Activated naive CD8-positive, alpha-beta T cell treated with anti-CD3 and anti-CD28 coated beads, Interleukin-2, amount 50 U/mL, for 16 hours (primary cell): ENCODE measurements at places on chromosomes 4 and X.

- no peak for DNase-seq
These were observed 1.1 kb downstream of the ZNF141 start for GRCh38 chr4:338759-339097.

DNA sequence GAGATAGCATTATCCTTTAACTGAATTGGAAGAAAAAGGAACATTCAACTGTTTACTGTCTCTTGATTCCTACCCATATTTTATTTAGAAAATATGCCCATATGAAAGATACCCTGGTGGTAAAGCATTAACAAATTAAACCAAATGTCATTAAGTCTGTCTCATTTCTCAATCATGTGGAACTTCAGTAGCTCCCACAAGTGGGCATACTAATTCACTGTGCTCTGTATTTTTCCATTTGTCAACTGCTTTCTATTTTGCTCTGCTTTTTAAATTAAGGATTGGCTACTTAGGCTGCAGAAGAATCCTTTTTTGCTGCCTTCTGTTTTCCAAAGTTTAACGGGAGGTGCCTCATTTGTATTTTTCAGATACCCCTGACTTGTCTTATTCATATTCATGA, 77.2 kb downstream of the DDIT4L start:
- no peak for DNase-seq

DNA sequence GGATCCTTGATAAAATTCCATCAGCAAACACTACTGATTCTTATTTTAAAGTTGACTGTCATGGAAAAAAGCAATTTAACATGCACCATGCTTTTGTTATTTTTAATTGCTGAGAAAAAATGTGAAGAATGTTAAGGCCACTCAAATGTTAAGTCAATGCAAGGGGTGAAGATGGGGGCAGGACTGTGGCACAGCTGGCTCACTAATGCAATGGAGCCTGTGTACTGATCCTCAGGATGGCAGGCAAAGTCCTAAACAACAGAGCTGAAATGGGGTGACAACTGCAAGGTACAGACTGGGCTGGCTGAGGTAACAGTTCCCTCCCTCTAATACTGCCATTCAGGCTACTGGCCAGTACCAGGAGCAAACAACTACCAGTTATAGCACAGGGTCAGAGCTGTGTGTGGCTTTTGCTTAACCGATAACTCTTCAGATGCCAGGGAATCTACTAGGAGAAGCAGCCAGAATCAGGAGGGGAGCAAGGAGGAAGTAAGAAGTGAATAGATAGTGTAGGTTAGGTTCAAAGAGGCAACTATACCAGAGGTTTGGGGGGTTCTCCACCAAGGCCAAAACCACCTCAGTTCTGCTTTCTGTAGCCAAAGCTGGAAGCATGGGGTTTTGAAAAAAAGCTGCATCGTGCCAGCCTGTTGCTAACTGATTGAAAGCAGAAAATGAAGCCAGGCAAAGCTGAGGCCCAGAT, 372.6 kb downstream of the OPHN1 start:
- no peak for DNase-seq

DNA sequence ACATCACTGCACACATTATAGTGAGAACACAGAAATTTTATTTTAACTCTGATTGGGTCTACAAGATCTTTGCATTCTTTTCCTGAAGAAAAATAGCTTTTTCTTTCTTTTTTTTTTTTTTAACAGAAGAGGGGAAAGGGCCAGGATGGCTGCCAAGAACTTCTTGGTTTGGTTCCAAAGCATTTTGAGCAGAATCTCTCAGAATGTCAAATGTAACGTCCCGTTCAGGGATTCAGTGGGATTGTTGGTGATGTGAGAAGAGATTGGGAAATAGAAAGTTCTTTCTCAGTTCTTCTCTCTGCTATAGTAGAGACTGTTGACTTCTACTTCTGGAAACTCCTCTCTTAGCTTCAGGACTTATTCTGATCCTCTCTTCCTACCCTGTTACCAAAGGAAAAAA, 70.9 kb upstream of the CBR4 start:
- no peak for DNase-seq

DNA sequence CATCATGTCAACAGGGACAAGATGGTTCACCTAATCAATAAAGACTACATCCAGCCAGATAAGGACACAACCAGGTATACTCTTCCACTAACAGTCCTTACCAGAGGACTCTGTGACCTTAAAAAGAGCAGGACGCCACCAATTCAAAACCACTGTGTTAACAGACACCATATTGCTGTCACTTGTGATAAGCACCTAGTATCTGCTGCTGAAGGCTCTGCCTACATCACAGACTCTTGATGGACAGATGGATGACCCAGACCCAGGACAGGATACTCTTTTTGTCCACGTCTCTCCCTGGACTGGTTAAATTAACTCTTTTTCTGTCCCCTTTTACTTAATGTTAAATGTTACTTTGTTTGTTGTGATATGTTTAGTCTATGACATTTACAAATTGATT, 586.2 kb upstream of the AGA start:
- DNase-seq, result no peak

- no peak for DNase-seq
These were observed 7.9 kb upstream of the SLC25A43 start for GRCh38 chrX:119391279-119391678.

DNA sequence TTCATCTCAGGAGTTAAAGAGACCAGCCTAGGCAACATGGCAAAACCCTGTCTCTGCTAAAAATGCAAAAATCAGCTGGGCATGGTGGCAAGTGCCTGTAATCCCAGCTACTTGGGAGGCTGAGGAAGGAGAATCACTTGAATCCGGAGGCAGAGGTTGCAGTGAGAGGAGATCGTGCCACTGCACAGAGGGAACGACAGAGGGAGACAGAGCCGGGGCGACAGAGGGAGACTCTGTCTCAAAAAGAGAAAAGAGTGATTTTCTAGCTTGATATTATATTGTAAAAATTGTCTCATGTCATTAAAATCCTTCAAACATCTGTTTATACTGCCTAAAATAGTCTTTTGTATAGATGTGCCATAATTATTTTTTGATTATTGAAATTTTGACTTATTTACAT, 225.4 kb upstream of the AGA start:
- DNase-seq, result no peak
